ENCODE measurements at places on chromosomes 12 and 14.

- DNase-seq = no peak
- peak overlapping the region; percentile 98 for H3K27ac ChIP-seq
- peak overlapping the region; percentile 91 for H3K4me3 ChIP-seq
- peaks cover 2% of the 10 kb centered on the region for H3K27me3 ChIP-seq
- H3K4me1 ChIP-seq = peaks cover 23% of the 10 kb centered on the region
- no peaks in the 10 kb centered on the region for H3K36me3 ChIP-seq
Measured at GRCh38 chr14:23286902-23287479, 1.1 kb upstream of the HOMEZ start.

DNA sequence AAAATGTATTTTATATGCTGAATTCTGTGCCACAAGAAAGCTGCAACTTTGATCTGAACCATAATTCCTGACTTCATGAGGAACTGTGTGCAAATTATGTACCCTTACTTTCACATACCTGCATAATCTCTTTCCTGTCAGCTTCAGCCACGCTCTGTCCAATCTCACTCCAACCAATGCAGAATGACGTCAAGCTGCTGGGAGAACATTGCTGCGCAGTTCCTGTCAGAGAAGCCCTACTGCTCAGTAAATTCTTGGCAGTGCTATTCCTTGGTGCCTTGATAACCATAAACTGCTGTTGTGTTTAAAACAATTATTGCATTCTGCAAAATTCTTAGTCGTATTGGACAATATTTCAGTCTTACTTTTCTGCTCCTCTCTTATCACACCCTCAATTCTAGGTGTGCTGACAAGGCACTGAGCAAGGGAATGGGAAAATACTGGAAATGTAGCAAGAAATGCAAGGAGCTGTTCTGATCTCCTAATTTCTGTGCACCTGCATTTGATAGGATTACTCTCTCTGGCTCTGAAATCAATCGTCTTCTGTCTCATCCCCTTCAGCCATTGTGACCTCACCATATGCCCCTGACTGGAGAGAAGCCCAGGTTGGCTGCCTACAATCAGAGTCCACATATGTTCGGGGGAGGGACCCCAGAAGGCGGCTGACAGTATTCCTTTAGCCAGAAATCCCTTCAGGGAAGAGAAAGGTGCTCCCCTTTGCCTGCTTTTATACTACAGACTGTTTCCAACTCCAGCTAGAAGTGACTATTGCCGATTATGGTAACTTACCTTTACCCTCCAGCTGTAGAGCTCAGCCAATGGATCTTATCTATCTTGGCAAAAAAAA is 274.9 kb upstream of the NOVA1 start:
- no peak for DNase-seq
- peaks cover 2% of the 10 kb centered on the region for H3K27me3 ChIP-seq
- no peak overlapping the region for H3K4me3 ChIP-seq
- H3K4me1 ChIP-seq = no peaks in the 10 kb centered on the region
- no peak overlapping the region for H3K27ac ChIP-seq

- no peaks in the 10 kb centered on the region for H3K36me3 ChIP-seq
- no peaks in the 10 kb centered on the region for H3K27me3 ChIP-seq
- no peak overlapping the region for H3K4me3 ChIP-seq
- DNase-seq = no peak
Measured at GRCh38 chr12:91331371-91331770, 148.8 kb upstream of the DCN start.

DNA sequence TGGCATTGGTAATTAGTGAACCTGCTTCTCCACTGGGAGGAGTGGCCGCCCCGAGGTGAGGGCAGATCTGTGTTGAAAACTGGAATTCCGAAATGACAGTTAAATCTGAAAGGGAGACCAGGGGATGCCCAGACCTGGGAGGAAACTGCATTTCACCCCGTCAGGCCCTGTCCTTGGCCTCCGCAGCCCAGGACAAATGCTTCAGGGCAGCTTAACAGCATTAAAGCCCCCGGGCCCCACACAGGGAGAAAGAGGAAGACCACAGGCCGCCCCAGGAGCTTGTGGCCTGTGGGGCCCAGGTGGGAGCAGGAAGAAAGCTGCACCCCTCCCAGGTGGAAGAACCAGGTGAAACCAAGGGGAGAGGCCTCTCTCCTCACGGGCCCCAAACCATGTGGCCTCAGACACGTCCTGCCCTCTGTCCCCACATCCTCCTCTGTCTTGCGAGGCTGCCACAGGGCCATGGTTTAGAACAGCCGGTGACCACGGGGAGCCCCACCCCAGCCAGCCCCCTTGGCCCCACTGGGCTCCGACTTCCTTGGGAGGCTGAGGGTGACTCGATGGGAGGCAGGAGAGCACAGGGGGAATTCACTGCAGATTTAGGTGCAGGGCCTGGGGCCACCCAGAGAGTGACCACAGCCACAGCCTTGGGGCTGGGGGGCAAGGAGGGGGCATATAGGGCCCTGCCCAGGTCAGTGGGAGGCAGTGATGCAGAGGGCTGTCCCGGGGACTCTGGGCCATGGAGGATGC is 265.4 kb downstream of the ADGRD1 start:
- no peak overlapping the region for H3K4me3 ChIP-seq
- no peak for DNase-seq
- H3K4me1 ChIP-seq = peaks cover 13% of the 10 kb centered on the region

GRCh38 chr12:68222326-68222725 is 3.3 kb downstream of the IL26 start:
- peaks cover 44% of the 10 kb centered on the region for H3K4me1 ChIP-seq
- H3K27ac ChIP-seq = no peak overlapping the region
- no peak for DNase-seq
- H3K27me3 ChIP-seq = peaks cover 9% of the 10 kb centered on the region
- H3K36me3 ChIP-seq = peaks cover 2% of the 10 kb centered on the region

Data from chondrocyte (in vitro differentiated cells).